ENCODE measurements at places on chromosomes 12 and 14. TPM values are rescaled to one million over a fixed set of nuclear protein-coding genes. Genes with fewer than 3 reads are reported as not detected.

HSPB8 gene
- not detected for total RNA-seq

IQSEC3 gene
- 1.0 TPM for total RNA-seq

CCNT1 gene
- total RNA-seq: 64.2 TPM

TMEM52B gene
- total RNA-seq: not detected

BCL7A gene
- 22.1 TPM for total RNA-seq

- peak; percentile 16 for DNase-seq
Measured at GRCh38 chr12:109461846-109462756, 15.0 kb downstream of the KCTD10 start.

GRCh38 chr12:12334367-12335040 is 15.5 kb downstream of the MANSC1 start:
- peak; percentile 73 for DNase-seq

- peak; percentile 38 for DNase-seq
Measured at GRCh38 chr12:71694099-71694820, 8.4 kb downstream of the TMEM19 start.

DNA sequence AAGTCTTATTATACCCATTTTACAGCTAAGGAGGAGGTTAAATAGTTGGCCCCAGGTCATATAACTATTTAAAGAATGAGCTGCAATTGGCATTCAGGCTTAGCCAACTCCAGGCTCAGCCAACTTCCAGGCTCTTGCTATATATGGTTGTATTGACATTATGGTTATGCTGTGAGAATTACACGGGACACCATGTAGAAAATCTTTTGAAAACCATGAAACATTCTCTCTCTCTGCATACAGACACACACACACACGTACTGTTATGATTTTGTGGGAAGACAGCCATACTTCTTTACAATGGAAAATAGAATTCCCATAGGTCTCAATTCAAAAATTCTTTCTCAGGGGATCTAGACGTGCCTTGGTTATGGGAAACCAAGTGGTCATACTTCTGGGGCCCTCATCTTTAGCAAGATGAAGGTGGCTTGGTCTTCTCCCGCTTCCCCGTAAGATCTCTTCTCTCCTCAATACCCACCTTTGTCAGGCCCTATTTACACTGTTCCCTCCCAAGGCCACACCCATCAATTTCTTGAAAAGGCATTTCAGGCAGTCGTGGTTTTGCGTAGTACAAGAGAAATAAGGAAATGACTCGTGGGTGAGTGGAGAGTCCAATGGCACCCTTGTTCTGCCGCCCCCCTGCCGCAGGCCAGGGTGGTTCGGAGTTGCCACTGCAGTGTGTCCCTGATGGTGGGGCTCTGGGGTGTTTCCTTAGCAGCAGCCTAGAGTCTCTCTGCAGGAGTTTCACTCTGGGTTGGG is 10.0 kb upstream of the GPRC5A start:
- no peak for DNase-seq

GRCh38 chr14:20501346-20501745 is 4.0 kb upstream of the RNASE10 start:
- DNase-seq: no peak

- DNase-seq: no peak
Measured at GRCh38 chr14:60628892-60629291, 20.4 kb downstream of the SIX1 start.

DNA sequence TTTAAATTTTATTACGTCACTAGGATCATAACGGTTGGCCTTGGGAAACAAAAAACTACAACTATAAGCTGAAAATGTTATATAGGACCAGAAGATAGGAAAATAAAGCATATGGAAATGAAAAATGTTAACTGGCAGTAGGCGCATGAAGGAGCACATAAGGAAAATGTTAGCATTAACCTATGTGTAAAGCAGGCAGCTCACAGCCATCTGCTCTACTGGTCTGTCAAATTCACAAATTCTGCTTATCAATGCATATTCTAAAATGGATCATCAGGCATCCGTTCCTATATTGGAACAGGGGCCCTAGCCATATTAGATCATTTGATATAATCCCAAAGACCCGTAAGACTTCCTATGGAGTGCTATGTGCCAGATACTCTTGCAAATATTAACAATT is 263.9 kb downstream of the MDGA2 start:
- DNase-seq: no peak

DNA sequence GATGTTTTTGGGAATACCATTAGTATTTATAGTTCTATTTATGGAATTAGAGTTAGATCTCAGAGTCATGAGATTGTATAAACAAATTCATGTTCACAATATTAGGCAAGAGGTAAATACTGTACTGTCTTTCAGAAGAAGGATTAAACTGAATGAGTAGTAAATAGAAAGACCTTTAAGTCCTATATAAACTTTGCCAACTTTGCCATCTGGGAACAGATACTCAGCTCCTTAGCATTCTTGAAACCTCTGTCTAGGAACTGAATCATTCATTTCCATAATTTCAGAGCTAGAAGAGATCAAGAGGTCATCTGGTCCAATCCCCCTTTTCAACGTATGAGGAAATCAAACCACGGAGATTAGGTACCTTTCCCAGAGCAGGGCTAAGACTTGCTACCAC is 141.1 kb downstream of the CAND1 start:
- no peak for DNase-seq

- DNase-seq: no peak
Measured at GRCh38 chr12:1531654-1532374, 62.6 kb downstream of the FBXL14 start.

All from neural progenitor cell (in vitro differentiated cells).